ENCODE measurements at places on chromosomes 4 and X. TPM values are rescaled to one million over a fixed set of nuclear protein-coding genes. Genes with fewer than 3 reads are reported as not detected.

The MXRA5 gene
- polyA plus RNA-seq = 0.01 TPM

The AFF2 gene
- polyA plus RNA-seq = not detected

The NRK gene
- polyA plus RNA-seq = not detected

The P2RY4 gene
- polyA plus RNA-seq = not detected

The PDGFRA gene
- polyA plus RNA-seq = 0.20 TPM

The PPP2R3B gene
- polyA plus RNA-seq = 11.3 TPM

The NDP gene
- polyA plus RNA-seq = not detected

Measured in GM12878 (cell line).